ENCODE measurements at places on chromosomes 2 and 18.

DNA sequence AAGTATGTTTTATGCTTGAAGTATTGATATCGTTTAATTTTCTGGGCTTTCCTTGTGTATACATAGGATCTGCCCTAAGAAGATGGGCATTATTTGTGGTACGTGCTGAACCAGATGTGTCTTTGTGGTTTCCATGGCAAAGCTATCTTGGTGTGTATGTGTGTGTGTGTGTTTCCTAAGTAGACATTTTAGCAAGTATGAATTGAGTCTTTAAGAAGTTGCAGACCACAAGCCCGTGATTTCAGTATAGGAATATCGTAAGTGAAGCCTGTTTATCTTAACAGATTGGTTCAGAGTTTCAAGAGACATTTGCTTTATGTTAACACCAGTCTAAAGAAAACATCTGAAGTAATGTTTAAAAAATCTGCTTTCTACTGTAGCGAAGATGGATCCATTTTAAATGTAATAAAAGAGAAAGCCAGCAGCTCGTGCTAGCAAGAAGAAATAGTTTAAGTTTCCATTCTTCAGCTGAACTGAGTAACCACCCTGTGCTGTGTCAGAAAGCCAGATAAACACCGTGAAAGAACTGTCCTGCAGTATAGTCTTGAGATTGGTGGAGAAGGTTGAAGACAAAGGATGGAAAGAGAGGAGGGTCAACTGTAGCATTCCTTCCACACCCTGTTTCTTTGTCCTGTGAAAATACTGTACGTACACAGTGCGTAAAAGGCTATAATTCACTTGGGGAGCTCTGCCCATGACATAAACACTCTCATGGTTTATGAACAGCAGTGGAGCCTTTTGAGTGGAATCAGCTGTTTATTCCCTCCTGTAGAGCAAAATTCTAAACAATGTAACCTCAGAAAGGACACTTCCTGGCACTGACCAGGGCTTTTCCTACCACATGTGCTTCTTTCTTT, 91.9 kb upstream of the FOSL2 start:
- DNase-seq = no peak

DNA sequence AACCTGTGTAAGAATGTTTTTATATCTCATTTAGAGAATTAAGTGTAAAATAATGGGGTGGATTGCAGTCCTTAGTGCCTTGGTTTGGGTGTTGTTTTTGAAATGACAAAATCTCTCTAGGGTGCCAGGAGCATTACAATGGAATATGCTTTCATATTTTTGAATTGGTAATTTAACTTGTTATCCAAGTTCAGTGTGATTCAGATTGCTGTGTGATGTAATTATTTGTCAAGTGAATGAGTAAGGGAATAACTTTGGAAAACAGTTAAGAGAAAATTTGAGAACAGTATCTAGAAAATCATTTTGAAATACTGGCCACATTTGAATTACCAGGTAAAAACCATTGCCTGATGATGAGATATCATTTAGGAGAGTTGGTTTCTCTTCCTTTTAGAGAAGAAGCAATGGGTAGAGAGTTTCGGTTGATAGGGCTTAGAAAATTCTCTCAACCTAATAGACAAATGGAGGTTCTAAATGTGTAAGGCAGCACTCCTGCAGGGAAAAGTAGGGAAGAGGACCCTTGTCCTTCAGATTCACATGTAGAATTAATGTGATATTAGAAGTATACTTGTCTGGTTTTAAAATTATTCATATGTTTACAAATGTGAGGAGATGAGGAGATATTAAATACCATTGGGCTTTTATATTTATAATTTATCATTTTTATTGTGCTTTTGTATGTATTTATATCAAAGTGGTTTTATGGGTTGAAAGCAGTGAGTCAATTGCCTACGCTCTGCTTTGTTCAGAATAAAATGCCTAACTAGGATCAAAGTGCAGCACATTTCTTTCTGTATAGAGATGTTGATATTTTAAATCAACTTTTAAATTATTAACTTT, 124.8 kb downstream of the PHLPP1 start:
- DNase-seq = no peak

DNA sequence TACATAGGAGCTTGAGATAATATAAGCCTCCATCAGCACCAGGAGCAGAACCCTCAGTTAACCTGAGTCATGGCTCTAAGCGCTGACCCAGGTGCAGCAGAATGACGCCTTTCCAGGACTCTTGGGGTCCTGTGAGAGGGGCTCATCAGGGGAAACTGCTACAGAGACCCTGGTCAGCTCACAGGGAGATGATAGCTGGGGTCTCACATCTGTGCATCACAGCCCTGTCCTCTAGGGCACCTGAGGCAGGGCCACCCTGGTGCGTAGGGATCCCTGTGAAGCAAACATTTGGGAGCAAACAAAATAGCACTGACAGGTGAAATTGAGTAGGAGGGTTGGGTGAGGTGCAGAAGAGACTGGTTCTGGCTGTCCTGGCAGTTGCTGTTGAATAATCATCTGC, 219.2 kb downstream of the SH3RF3 start:
- DNase-seq = no peak

DNA sequence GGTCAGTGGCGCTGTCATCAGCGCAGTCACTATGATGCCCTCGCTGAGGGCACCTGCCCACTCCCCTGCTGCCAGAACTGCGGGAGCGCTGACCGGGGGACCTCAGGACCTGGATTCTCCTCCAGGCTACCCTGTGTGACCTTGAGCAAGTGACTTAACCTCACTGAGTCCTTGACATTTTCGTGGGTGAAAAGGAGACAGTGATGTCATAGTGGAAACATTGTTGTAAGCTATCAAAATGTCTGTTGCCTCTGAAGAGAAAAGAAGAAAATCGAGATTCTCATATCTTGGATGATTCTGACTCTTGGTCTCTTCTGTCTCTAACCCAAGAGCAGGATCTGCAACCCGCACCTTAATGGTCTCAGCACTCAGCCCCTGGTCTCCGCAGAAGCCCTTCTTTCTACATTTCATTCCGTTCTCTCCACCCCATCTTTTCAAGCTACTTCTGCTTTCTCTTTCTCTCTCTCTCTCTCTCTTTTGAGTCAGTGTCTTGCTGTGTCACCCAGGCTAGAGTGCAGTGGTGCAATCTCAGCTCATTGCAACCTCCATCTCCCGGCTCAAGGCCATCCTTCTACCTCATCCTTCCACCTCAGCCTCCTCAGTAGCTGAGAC, 978 bp upstream of the TUBA4A start:
- no peak for DNase-seq

- DNase-seq = no peak
Measured at GRCh38 chr18:13379930-13380690, 161.6 kb downstream of the LDLRAD4 start.

- DNase-seq = no peak
Measured at GRCh38 chr2:100046961-100047947, 95.1 kb downstream of the AFF3 start.

- DNase-seq = no peak
Measured at GRCh38 chr18:79458131-79458838, 62.6 kb downstream of the NFATC1 start.

DNA sequence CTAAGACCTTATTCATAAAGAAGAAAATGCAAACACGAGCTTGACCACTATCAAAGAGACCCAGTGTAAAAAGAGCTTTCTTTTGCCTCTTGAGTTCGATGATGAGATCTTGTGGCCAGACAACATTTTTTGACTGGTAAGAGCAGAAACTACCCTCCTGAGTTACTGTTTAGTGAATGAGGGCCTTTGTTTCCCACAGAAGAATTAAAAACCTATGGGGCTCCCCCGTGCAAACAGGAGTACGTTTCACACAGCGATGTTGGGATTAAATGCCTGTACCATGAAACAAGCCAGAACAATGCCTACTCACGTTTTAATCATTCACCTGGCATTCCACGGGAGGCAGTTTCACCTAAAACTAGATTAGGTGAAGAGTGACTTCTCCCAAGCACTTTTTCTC, 36.0 kb downstream of the MYCN start:
- no peak for DNase-seq

GRCh38 chr2:75146606-75147332, 52.6 kb downstream of the TACR1 start:
- DNase-seq = no peak

GRCh38 chr2:9153643-9153980, 53.0 kb upstream of the ASAP2 start:
- no peak for DNase-seq

DNA sequence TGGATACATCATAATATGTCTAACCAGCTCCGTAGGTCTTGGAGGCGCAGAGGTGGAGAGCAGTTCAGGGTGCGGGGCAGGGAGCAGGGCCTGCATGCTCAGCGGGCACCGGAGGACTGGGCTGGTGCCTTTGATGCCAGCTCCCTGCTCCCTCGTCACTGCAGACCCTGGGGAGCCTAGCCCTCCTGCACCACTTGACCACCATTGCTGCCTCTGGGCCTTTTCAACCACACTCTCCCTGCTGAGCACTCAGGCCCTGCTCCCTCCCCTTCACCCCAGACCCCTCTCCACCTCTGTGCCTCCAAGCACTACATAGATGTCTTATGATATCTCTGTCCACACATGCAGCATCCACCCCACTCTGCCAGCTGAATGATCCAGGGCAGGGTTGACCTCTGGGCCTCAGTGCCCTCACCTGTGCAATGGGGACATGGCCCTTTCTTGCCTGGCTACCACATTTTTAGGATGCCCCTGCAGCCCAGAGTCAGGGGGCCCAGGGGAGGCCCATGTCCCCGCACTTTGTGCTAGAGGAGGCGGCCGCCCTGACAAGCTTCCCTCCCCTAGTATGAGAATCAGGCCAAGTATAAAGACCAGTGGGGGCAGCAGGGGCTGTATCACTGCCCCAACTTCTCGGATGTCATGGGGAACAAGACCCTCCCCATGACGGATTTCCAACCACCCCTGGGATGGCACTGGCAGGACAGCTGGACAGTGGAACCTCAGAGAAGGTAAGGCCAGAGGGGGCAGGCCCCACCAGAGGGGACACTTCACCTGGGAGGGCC, 46.3 kb downstream of the FER1L5 start:
- no peak for DNase-seq

- no peak for DNase-seq
Measured at GRCh38 chr2:47357483-47357882, 45.5 kb upstream of the MSH2 start.

DNA sequence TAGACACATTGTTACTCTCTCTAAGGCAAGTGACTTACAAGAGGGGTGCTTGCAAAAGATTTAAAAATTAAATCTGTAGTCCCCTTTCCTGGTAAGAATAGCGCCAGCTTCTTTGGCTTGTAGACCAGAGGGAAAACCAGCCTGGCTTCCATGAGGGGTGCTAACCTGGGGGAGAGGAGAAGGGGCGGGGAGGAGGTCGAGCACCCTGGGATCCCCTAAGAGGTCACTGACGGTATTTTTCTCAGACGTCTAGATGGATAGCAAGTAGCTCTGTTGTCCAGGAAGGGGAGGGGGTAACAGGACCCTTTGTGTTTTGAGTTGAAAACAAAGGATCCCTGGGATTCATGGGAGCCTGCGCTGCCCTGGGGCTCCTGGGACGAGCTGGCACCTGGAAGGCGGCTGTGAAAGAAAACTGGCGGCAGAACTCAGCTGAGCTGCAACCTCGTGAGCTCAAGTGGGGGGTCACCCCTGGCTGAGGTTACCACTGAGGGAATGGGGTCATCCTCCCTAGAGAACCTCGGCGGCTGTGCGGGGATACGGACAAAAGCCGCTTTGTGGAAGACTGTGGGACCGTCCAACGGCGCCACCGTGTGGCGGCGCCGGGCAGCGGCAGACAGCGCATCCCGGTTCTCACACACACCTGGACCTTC, 37.8 kb upstream of the MRPL19 start:
- DNase-seq = peak; percentile 26

DNA sequence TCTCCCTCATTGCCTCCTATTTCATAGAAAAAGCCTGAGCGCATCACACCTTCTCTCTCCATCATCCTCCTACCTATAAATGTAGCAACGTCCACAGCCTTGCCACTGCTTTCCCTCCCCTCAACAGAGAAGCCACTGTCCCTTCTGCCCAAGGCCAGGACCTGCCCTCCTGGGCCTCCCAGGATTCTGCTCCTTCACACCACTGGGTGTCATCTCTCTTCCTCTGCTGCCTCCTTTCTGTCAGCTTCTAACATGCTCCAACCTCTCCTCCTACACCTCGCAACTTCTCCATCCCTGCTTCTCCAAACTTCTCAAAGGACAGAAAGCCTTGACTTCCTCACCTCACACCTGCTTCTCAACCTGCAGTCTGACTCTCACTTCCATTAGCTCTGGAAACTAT, 21.2 kb upstream of the ME2 start:
- peak; percentile 15 for DNase-seq

- no peak for DNase-seq
Measured at GRCh38 chr2:70140791-70141211, 50.0 kb downstream of the C2orf42 start.

DNA sequence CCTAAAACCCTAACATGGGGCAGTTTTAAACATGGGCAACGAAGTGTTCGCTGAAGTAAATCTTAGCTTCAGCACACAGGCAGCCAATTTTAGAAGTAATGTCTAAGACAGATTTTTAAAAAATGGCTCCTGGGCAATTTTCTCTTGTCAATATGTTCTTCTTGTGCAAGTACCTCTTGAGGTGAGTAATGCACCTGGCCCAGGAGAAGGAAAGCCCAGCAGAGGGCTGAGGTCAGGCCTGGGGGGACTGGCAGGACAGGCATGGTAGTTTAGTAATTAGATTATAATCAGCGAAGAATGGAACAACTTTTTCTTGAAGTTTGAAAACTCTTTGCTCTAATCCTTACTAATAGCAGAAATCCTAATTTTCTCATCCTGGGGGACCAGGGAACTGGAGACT, 77.6 kb downstream of the SPRED2 start:
- no peak for DNase-seq

- DNase-seq = no peak
Measured at GRCh38 chr2:126668254-126668653, 12.3 kb downstream of the GYPC start.

DNA sequence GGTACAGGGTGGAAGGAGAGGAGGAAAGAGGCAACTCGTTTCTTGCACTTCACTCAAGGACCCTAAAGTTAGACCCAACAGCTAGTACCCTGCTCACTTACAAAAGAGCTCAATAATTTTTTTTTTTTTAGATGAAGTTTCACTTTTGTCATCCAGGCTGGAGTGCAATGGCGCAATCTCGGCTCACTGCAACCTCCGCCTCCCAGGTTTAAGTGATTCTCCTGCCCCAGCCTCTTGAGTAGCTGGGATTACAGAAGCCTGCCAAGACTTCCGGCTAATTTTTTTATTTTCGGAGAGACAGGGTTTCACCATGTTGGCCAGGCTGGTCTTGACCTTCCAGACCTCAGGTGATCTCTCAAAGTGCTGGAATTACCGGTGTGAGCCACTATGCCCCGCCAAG, 4.1 kb downstream of the ASB3 start:
- no peak for DNase-seq

DNA sequence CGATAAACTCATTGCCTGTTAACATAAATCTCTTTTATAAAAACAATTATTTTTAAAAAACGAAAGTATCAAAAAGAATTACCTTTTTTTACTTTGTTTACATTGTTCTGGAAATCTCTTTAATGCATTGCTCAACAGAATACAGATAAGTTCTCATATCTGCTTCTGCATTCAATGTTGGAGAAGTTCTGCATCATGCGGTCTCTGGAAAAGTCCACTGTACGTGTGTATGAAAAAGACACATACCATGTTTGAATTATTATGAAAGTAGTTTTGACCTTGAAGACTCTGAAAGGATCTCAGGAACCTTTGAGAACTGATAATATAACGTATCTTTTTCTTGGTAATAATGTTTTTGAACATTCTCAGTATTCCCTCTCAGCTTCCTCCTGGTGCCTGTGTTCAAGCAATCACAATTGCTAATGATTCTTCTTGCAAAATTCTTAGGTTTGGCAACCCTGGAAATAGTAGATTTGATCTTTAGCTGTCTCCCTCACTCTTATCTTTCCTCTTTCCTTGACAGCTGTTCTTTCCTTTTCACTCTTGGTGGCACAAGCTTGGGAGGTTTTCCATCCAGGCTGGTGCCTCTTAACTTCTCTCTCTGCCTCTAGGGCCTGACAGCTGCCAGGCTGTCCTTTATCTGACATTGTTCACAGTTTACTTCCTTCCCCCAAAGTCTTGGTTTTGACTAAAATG, 12.4 kb upstream of the IL1R1 start:
- no peak for DNase-seq

Measured in Kasumi-1 (cell line).